ENCODE measurements at places on chromosomes 12 and 14. TPM values are rescaled to one million over a fixed set of nuclear protein-coding genes. Genes with fewer than 3 reads are reported as not detected.

SNRNP35 gene
- 27.9 TPM for total RNA-seq

IL26 gene
- not detected for total RNA-seq

DNA sequence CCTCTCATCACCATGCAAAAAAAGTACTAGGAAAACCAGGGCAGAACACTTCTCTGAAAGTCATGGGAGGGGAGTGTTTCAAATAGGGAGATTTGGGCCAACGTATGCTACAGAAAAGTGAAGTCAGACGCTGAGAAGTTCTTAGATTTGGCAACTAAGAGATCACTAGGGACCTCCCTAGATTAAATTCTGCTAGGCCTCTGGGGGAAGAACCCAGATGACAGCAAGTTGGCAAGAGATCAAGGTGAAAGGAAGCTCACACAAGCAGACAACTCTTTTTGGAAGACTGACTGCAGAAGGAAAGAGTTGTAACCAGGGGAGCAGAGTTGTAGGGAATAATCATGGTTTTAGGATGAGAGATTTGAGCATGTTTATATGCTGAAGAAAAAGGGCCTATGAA lies 20.7 kb downstream of the IQSEC3 start:
- no peak overlapping the region for H3K4me3 ChIP-seq
- no peaks in the 10 kb centered on the region for H3K36me3 ChIP-seq
- no peaks in the 10 kb centered on the region for H3K27me3 ChIP-seq

IRF9 gene
- 46.1 TPM for total RNA-seq

DNA sequence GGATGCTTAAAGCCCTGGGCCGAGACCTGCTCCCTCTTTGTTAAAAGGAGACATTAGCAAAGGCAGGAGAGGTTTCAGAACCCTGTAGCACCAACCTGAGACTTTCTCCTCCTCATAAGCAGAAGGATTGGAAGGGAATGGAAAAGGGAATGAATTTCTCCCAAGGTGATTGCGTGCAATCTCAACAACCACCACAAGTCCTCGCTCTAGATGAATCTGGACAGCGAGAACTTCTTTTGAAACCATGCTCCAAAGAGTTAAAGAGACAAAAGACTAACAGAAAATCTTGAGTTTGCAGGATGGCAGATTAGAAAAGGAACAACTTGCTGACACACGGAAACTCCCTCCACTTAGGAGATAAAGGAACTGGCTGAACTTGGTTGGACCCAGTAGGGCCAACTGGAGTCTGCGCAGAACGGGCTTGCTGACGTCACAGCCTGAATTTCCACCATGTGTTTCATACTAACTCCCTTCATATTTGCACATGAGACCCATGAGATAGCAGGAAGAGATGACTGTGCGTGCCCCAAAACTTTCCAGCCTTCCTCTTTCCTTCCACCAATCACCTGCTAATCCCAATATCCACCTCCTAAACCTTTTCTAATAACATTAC lies 137.0 kb downstream of the PTPN11 start:
- H3K36me3 ChIP-seq: no peaks in the 10 kb centered on the region
- no peak overlapping the region for H3K4me3 ChIP-seq
- H3K27ac ChIP-seq: no peak overlapping the region
- no peak for DNase-seq

ZBTB1 gene
- total RNA-seq: 32.2 TPM

TESPA1 gene
- total RNA-seq: not detected

MYF5 gene
- not detected for total RNA-seq

GSC gene
- not detected for total RNA-seq

DNA sequence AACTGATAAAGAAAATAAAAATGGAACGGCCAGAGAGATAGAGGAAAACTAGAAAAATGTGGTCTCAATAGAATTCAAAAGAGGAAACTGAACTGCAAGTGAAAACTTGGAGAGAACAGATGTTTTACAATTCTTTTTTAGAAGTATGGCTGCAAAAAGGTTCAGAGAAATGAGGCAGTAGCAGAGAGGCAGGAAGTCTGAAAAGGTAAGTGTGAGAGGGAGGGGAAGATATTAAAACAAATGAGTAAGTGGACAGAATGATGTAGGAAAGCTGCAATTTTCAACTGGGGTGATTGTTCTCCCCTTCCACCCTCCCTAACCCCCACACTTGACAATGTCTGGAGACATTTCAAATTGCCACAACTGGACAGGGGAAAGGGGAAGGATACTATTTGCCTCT lies 12.9 kb downstream of the BTBD7 start:
- H3K4me1 ChIP-seq: peaks cover 34% of the 10 kb centered on the region
- H3K27me3 ChIP-seq: no peaks in the 10 kb centered on the region
- H3K27ac ChIP-seq: no peak overlapping the region
- no peak for DNase-seq

DNA sequence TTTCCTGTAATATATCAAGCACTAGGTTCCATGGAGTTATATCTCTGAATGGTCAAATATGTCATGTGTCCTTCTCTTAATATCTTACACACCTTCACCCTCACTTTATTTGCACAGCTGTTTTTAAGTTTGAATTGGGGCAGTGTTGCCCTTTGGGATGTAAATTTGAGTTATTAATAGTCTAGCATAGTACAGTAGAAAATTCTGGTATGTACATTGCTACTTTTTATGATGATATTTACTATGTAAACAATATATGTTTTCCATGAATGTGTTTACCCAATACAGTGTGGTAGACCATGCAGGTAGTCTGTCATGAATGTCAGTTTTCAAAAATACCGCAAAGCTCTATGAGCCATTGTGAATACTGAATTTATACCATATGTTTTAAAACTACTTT lies 50.5 kb downstream of the METTL25 start:
- no peaks in the 10 kb centered on the region for H3K36me3 ChIP-seq
- no peak overlapping the region for H3K27ac ChIP-seq
- H3K4me3 ChIP-seq: no peak overlapping the region
- peaks cover 28% of the 10 kb centered on the region for H3K4me1 ChIP-seq
- no peak for DNase-seq

DNA sequence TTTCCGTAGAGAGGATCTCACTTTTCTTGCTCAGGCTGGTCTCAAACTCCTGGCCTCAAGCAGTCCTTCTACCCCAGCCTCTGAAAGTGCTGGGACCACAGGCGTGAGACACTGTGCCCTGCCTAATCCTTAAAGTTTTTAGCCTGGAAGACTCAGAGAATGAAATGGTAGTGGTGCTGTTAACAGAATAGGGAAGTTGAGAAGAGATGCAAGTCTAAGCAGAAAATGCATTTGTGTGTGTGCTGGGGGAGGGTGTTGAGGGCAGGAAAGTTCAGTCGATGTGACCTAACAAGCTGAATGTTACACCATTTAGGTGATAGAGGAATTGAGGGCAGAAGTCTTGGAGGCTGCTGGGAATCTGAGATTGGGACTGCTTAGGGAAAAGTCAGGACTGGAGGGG lies 6.9 kb upstream of the TUBA1A start:
- H3K4me1 ChIP-seq: peaks cover 18% of the 10 kb centered on the region
- no peaks in the 10 kb centered on the region for H3K27me3 ChIP-seq
- DNase-seq: no peak
- H3K36me3 ChIP-seq: no peaks in the 10 kb centered on the region
- no peak overlapping the region for H3K27ac ChIP-seq

- H3K4me1 ChIP-seq: peaks cover 7% of the 10 kb centered on the region
- H3K27me3 ChIP-seq: no peaks in the 10 kb centered on the region
- no peak for DNase-seq
- H3K4me3 ChIP-seq: no peak overlapping the region
- H3K36me3 ChIP-seq: no peaks in the 10 kb centered on the region
Measured at GRCh38 chr12:1747609-1748008, 56.7 kb downstream of the ADIPOR2 start.

GRCh38 chr14:25607192-25607591 lies 557.2 kb upstream of the STXBP6 start:
- no peaks in the 10 kb centered on the region for H3K36me3 ChIP-seq
- no peak overlapping the region for H3K27ac ChIP-seq
- no peaks in the 10 kb centered on the region for H3K27me3 ChIP-seq
- H3K4me3 ChIP-seq: no peak overlapping the region
- no peaks in the 10 kb centered on the region for H3K4me1 ChIP-seq

DENND5B gene
- total RNA-seq: 18.3 TPM

GRCh38 chr12:18578191-18578590 lies 159.6 kb downstream of the PLCZ1 start:
- no peaks in the 10 kb centered on the region for H3K27me3 ChIP-seq
- no peak overlapping the region for H3K27ac ChIP-seq
- no peaks in the 10 kb centered on the region for H3K4me1 ChIP-seq
- no peak overlapping the region for H3K4me3 ChIP-seq
- no peak for DNase-seq
- H3K36me3 ChIP-seq: no peaks in the 10 kb centered on the region

GRCh38 chr12:20557096-20557495 lies 138.0 kb upstream of the SLCO1C1 start:
- H3K27ac ChIP-seq: no peak overlapping the region
- peaks cover 11% of the 10 kb centered on the region for H3K4me1 ChIP-seq
- H3K4me3 ChIP-seq: no peak overlapping the region
- no peak for DNase-seq

DNA sequence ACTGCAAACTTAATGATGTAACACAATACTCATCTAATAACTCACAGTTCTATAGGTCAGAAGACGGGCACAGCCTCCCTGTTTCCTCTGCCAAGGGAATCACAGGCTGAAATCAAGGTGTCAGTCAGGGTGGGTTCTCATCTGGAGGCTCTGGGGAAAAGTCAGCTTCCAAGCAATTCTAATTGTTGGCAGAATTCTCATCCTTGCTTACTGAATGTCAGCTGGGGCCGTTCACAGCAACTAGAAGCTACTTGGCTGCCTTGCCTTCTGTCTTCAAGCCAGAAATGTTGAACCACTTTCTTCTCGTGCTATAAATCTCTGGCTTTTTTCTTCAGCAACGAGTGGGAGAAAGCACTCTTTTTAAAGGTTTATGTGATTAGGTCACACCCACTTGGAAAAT lies 80.1 kb upstream of the PDZRN4 start:
- no peak overlapping the region for H3K4me3 ChIP-seq
- no peak overlapping the region for H3K27ac ChIP-seq
- H3K4me1 ChIP-seq: no peaks in the 10 kb centered on the region

DNA sequence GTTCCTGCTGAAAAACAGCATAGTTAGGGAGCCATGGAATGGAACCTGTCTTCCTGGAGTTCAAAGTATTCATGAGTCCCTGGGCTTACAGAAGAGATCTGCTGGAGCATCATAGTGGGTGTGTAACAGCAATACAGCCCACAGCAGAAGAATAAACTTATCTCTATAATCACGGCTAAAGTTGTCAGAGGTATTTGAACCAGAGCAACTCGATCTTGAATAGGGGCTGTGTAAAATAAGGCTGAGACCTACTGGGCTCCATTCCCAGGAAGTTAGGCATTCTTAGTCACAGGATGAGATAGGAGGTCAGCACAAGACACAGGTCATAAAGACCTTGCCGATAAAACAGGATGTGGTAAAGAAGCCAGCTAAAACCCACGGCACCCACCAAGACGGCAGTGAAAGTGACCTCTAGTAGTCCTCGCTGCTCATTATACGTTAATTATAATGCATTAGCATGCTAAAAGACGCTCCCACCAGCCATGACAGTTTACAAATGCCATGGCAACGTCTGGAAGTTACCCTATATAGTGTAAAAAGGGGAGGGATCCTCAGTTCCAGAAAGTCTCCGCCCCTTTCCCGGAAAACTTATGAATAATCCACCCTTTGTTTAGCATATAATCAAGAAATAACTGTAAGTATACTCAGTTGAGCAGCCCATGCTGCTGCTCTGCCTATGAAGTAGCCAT lies 223.4 kb downstream of the PCNX1 start:
- peak overlapping the region; percentile 16 for H3K4me3 ChIP-seq
- H3K4me1 ChIP-seq: peaks cover 15% of the 10 kb centered on the region
- DNase-seq: peak; percentile 70
- peak overlapping the region; percentile 53 for H3K27ac ChIP-seq
- no peaks in the 10 kb centered on the region for H3K27me3 ChIP-seq

DNA sequence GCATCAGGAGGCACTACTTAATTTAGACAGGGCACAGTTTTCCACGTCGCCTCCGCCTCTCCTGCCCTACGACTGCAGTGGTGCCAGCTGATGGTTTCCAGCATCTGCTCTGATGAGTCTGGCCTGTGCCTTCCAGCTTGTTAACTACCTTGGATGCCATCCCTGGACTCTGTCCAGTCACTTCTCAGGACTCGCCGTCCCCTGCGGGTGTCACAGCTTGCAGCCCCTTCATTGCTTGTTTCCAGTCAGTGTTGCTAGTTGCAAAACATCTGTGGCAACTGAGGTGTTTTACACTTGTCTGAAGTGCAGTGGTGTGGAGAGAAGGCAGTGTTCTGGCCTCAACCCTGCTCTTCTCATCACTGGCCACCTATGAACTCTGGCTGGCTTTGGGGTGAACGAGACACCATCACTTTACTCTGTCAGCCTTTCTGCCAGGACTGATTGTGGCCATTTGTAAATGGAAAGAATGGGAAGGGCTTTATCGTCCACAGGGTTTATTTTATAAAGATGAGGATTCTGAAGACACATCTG lies 8.3 kb downstream of the ADGRD1 start:
- no peak for DNase-seq
- no peaks in the 10 kb centered on the region for H3K36me3 ChIP-seq
- no peaks in the 10 kb centered on the region for H3K4me1 ChIP-seq
- no peak overlapping the region for H3K4me3 ChIP-seq

- H3K36me3 ChIP-seq: no peaks in the 10 kb centered on the region
- DNase-seq: no peak
- H3K27ac ChIP-seq: no peak overlapping the region
- H3K4me1 ChIP-seq: no peaks in the 10 kb centered on the region
Measured at GRCh38 chr14:58119381-58119780, 32.6 kb downstream of the ARMH4 start.

DNA sequence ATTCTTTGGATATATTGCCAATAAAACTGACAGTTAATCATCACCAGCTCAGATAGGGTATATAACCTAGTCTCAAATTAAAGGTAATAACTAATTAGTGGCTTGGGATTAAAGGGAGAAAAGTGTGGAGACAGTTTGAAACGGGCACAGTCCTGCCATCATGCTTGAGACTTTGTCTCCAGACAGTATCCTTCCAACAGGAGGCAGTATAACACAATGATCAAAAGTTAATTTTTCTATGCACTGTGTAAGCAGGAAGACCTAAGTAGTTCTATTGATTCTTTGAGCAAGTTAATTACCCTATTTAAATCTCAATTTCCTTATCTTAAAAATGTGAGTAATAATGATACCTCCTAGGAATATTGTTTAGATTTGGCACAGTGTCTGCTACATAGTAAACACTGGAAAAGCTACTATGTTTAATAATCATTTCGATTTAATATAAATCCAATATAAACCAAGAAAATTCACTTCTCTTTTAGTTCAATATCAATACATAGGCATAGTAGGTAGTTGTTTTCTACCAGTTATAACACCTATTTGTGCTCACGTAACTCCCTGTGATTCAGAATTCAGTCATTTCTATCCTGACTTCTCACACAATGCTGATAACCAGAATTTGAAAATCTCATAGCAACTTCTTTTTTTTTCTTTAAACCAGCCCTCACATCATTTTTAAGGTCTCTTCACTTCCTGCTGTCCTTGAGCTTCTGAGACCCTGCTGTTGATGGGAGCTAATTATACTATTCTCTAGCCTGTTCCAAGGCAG lies 53.7 kb downstream of the GALNT4 start:
- no peak overlapping the region for H3K4me3 ChIP-seq
- no peaks in the 10 kb centered on the region for H3K36me3 ChIP-seq
- H3K4me1 ChIP-seq: peaks cover 9% of the 10 kb centered on the region
- no peak overlapping the region for H3K27ac ChIP-seq

PLEKHD1 gene
- total RNA-seq: not detected

All from endothelial cell of umbilical vein (primary cell).